Left colon (tissue), 2 donors: ENCODE measurements at places on chromosomes 1 and 21.

DNA sequence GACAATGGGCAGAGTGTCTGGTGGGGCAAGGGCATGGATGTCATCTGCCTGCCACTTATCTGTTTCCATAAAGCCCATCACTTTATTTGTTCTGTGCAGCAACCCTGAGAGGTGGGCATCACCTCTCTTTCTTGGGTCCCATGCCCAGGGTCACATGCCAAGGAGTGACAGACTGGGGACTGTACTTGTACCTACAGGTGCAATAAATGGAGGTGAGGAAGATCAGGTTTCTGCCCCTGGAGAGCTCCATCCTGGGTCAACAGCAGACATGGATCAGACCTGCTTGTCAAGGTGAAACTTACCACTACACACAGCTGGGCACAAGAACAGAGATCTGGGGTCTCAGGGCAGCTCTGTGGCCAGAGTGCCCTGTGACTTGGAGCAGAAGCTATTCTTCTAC lies 18.4 kb upstream of the PRDM16 start:
- no peak for DNase-seq

DNA sequence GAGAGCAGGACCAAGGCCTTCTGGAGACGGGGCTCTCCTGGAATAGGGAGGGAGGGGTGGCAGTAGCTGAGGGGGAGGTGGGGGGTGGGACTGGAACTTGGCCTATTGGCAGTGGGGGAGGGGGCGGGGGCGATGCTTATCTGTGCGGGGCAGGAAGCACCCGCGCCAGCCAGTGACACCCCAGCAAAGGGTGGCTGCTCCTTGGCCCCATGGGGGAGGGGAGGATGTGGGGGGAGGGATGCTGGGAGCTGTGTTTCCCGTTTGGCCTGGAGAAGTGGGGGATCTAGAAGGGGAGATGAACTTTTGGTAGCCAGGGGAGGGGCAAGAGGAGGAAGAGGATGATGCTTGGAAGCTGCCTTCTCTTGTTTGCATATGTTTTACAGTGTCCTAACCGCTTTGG lies 11.0 kb downstream of the ZBTB7B start:
- peak; percentile 49 for DNase-seq

DNA sequence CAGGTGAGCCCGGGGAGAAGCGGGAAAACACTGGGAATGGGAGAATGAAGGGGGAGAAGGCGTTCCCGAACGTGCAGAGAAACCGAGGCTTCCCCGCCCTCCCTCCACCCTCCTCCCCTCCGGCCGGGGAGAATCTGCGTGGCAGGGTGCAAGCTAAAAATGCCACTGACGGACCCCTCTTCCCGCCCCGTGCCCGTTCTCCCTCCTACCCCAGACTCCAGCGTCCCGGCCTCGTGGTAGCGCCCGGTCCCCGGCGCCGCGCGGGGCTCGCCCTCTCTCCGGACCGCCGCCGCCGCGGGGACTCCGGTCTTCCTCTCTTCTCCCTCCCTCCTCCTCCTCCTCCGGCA lies 81.6 kb upstream of the AK4 start:
- no peak for DNase-seq

GRCh38 chr1:30756545-30757351 lies 826 bp downstream of the LAPTM5 start:
- DNase-seq = peak; percentile 70

- DNase-seq = peak; percentile 35
Observed at GRCh38 chr1:31672986-31673385, 28.3 kb upstream of the PEF1 start.

DNA sequence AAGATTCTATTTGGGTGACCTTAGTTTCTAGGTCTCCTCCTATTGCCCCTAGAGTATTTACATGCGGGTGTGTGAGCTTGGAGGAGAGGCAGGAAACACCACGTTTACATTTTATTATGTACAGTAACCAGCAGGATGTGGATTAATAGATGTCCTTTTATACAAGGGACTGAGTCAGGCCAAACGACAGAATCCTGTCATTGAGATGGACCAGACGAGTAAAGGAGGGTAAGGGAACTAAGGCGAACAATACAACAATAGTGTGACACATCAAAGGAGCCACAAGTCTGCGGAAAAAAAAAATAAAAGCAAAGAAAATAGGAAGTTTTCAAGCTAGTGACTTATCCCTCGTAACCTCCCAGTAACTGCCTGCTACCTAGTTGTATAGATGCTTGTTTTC lies 151.1 kb downstream of the GABPA start:
- no peak for DNase-seq

- no peak for DNase-seq
Observed at GRCh38 chr1:29832471-29832870, 596.1 kb downstream of the PTPRU start.

DNA sequence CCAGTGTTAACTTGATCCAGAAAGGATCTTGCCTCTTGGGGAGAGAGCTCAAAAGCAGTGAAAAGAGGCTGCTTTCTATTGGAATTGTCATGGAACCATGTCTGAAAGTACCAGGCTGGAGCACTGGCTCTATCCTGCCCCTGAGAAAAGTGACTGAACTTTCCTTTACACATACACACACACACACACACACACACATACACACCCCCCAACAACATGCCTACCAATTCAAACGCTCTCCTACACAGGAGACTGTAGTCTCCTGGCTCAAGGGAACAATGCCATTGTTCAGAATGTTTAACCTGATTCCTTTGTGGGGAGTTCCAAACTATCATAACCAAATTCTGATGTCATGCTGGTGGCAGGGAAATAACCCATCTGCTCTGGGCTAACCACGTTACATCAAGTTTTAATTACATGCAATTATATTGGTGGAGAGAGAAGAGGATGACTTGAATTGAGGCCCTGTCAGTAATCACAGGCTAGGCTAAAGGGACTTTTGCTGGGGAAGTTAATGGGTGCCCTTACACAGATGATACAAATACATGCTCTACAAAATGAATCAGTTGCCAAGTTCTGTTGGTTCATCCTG lies 52.3 kb upstream of the DUSP10 start:
- no peak for DNase-seq

DNA sequence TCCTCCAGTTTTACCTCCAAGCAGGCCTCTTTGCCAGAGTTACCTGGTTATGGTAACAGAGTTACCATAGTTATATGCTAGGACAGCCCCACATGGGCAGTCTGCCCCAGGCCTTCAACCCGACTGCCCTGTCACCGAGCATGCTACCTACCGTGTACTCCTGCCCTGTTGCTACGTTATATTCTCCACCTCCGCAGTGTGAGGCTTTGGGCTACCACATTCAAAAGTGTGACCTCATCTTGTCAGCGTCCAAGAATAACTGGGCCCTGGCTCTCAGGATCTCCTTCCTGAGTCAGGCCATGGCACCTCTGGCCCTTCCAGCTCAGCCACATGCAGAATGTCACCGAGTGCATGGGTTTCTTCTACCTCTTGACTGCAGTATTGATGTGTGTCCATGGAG lies 8.9 kb downstream of the MAPKAPK2 start:
- DNase-seq = peak; percentile 19

DNA sequence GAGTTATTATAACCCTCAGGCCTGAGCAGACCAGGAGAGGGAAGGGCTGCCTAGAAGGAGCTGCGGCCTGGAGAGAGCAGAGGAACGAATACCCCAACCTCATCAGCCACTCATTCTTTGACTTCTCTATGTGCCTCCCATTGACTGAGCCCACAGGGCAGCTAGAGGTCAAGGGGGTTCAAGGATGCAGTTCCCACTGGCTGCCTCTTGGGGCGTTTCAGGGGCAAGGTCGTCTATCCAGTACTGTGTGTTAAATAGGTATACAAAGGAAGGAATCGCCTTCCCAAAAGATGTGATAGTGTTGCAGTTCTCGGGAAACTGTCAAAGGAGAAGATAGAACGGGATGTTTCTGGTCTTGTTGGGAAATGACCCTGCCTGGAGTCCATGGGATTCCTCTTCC lies 250.6 kb downstream of the PRDM2 start:
- DNase-seq = no peak

DNA sequence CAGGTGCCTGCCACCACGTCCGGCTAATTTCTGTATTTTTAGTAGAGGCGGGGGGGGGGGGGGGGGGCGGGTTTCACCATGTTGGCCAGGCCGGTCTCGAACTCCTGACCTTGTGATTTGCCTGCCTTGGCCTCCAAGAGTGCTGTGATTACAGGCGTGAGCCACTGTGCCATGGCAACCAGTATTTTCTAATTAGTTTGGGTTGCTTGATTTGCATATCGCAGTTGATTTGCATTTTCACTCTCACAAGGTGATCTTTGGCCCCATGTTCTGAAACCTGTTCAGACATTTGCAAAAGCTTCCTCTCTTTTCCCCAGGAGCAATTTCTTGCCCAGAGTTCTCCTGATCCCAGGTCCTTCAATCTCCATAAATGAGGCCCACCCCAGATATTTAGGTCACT lies 1.7 kb downstream of the TOR3A start:
- DNase-seq = no peak

GRCh38 chr21:9738527-9738926 lies 782.9 kb upstream of the TPTE start:
- no peak for DNase-seq

DNA sequence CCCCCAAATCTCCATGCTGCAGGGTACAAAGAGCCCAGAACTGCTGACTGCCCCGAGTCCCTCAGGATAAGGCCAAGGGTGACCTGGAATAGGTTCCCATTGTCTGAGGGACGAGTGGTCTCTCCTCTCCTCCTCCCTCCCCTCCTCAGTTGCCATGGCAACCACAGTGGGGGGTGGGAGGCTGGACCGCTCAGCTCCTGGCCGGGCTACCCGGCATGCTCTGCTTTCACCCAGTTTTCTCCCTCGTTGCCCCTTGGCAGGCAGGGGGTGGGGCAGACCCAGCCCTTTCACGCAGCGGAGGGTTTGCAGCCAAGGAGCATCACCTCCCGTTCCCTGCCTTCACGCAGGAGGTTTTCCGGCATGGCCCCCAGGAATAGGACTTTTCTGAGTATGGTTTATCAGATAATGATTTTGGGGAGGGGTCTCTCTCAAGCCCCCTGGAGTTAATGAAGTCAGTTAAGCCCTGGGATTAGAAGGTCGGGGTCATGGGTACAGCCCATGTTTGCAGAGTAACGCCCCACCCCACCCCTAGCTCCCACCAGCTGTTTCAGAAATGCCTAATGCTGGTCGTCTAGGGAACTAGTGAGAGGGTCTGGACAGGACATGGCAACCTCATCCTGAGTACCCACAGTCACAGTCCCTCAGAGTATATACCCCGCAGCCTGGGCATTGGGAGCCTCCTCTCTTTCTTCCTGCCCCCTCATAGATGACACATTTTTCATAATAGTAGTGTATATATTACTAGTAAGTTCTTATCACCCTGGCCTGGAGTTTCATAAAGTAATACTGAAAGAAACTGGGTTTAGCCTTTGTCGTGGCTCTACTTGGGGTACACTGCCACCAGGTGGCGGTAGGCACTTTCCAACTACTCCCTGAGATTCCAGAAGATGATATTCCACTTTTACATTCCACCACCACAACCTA lies 20.7 kb downstream of the C1QB start:
- peak; percentile 89 for DNase-seq

GRCh38 chr1:56409112-56409691 lies 170.2 kb downstream of the PLPP3 start:
- DNase-seq = peak; percentile 73

DNA sequence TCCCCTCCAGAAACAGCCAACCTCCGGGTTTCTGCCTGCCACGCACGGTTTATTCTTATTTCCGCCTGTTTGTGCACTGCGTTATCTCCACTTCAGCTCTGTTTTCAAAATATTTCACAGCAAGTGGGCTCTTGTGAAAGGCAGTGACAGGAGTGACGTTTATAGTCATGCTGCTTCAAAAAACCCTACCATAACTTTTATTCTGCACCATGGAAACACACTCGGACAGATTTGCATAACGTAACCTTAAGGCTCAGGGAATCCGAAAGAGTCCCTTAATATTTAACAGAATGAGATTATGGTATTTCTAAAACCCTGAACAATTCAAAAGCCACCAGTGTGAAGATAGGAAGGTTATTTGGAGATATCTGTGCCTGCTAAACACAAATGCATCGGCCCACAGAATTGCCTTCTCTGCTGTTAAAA lies 782 bp upstream of the SDE2 start:
- DNase-seq = no peak

GRCh38 chr1:112027696-112028095 lies 38.2 kb upstream of the KCND3 start:
- no peak for DNase-seq

DNA sequence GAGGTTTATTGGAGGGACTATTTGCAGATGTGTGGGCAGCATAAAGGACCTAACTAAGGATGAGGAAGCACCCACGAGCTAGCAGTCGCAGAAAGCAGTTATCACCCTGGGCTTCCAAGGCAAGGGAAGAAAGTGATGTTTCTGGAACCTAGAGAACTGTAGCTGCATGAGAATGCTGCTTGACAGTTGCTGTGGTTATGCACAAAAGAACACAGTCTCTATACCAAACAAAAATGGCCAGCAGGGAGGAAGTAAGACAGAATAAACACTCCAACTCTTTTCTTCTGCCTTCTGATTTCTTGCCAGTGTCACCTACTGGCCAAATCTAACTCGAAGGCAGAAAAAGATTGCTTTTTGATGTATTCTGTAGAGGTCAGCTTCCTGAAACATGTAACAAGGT lies 190.2 kb downstream of the RASAL2 start:
- DNase-seq = no peak

- no peak for DNase-seq
Observed at GRCh38 chr1:110542725-110543124, 23.8 kb upstream of the KCNA10 start.

- no peak for DNase-seq
Observed at GRCh38 chr1:197637406-197637805, 137.9 kb downstream of the DENND1B start.

GRCh38 chr1:62870148-62870547 lies 86.2 kb downstream of the ATG4C start:
- no peak for DNase-seq

GRCh38 chr1:213993929-213994328 lies 6.2 kb downstream of the PROX1 start:
- no peak for DNase-seq

DNA sequence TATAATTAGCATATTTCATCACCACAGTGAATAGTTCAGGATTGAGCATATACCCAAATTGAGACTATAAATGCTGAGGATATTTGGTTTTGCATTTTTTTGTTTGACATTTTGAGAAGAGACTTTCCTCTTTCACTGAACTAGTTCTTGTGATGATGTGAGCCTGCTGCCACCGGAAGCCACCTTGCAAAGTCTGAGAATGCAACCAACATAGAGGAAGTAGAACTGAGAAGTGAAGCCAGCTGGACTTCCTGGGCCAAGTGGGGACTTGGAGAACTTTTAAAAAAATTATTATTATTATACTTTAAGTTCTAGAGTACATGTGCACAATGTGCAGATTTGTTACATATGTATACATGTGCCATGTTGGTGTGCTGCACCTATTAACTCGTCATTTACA lies 102.3 kb downstream of the RPE65 start:
- peak; percentile 31 for DNase-seq

- no peak for DNase-seq
Observed at GRCh38 chr1:176531036-176531435, 68.1 kb downstream of the PAPPA2 start.

- DNase-seq = no peak
Observed at GRCh38 chr1:204924013-204924759, 53.5 kb downstream of the NFASC start.

DNA sequence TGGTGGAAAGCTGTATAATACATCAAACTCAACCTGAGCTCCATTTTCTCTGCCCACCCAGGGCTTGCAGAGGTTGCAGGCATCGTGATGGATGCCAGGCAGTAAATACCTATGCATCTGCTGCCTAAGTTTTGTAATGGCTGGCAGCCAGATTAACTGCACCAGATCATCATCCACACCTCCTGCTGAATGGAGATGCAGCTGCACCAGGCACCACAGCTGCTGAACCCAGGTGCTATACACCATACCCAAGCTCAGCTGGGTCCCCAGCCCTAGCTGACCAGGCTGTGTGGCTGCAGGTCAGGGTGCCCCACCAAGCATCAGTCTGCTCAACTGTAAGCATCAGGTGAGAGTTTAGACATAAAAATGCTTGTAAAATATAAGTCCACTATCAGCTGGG lies 6.7 kb upstream of the SNAPIN start:
- no peak for DNase-seq
